ENCODE measurements at places on chromosomes 6 and 20.

- DNase-seq = no peak
Observed at GRCh38 chr20:3987296-3987695, 28.1 kb downstream of the RNF24 start.

DNA sequence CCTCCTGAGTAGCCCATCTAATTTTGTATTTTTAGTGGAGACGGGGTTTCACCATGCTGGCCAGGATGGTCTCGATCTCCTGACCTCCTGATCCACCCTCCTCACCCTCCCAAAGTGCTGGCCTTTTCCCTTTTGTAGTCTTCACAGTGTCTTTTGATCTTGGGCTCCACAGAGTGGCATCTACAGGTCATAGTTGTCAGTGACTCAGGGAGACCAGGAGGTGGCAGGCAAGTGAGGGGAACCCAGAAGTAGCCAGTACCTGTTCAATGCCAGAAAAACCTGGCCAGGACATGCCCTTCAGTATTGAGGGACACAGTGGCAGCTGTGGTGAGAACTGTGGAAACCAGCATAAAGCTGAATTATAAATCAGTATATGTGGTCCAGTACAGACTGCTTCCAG lies 19.6 kb downstream of the RPP21 start:
- no peak for DNase-seq

- no peak for DNase-seq
Observed at GRCh38 chr20:10322073-10323012, 103.7 kb downstream of the SNAP25 start.

- DNase-seq = no peak
Observed at GRCh38 chr6:137676888-137677287, 182.7 kb upstream of the OLIG3 start.

DNA sequence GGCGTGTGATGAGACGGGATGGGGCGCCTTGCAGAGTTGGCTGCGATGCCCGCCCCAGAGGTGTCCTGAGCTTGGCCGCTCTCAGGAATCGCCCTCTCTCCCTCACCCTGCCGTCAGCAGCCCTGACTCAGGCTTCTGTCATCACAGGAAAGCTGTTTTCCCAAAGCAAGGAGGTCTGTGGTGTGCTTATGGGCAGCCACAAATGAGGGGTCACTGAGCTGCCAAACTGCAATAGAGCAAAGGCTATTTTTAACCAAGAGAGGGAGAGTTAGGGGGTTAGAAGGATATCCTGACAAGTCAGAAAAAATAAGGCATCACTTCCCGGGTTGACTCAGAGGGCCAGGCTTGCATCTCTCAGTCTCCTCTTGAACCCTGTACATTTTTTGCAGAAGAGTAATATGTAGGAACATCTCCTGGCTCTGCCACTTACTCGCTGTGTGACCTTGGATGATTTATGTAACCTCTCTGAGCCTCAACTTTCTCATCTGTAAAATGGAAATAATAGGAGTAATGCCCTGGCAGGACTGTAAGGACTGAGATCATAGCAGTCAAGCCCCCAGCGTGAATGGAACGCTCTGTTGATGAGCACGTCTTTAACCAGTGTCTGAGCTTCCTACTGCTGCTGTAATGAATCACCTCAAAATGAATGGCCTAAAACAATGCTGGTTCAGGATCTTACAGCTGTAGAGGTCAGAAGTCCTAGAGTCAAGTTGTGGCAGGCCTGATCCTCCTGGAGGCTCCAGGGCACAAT lies 181.9 kb downstream of the NFATC2 start:
- DNase-seq = no peak

- DNase-seq = no peak
Observed at GRCh38 chr20:42721923-42722322, 467.8 kb downstream of the PTPRT start.

- DNase-seq = no peak
Observed at GRCh38 chr20:6017880-6018279, 36.0 kb downstream of the LRRN4 start.

Data from ecto neural progenitor cell (in vitro differentiated cells).